ENCODE measurements at places on chromosomes 4 and X. TPM values are rescaled to one million over a fixed set of nuclear protein-coding genes. Genes with fewer than 3 reads are reported as not detected.

The ZNF732 gene
- 0.31 TPM for total RNA-seq

The ADH6 gene
- not detected for total RNA-seq

The SCARB2 gene
- 562 TPM for total RNA-seq

The GPRASP1 gene
- total RNA-seq, result 2.3 TPM

The MAGEB2 gene
- not detected for total RNA-seq

The ESX1 gene
- not detected for total RNA-seq

The PUDP gene
- 4.4 TPM for total RNA-seq

The FGFBP1 gene
- total RNA-seq, result not detected

The NSG1 gene
- total RNA-seq, result 0.26 TPM

The MGAT4D gene
- total RNA-seq, result not detected
